Thoracic aorta (tissue), 2 donors: ENCODE measurements at places on chromosomes 11 and 22. TPM values are rescaled to one million over a fixed set of nuclear protein-coding genes. Genes with fewer than 3 reads are reported as not detected.

The SNX32 gene
- total RNA-seq, result not detected

The SCGB1D2 gene
- not detected for total RNA-seq

The MPZL2 gene
- 58.1 TPM for total RNA-seq

The OR10D3 gene
- not detected for total RNA-seq

The ENTHD1 gene
- not detected for total RNA-seq

The AQP11 gene
- total RNA-seq, result not detected

The CRYBB3 gene
- total RNA-seq, result 1.8 TPM

The MN1 gene
- total RNA-seq, result 39.8 TPM

The LRRC56 gene
- not detected for total RNA-seq

The EXPH5 gene
- total RNA-seq, result 1.9 TPM

The CRYBB2 gene
- 0.54 TPM for total RNA-seq

The LSP1 gene
- 23.6 TPM for total RNA-seq

The SERPIND1 gene
- not detected for total RNA-seq

The OR51B5 gene
- total RNA-seq, result 4.2 TPM

The CNGA4 gene
- total RNA-seq, result not detected

The OR9Q1 gene
- not detected for total RNA-seq

The FBLN1 gene
- total RNA-seq, result 972 TPM

The MS4A14 gene
- total RNA-seq, result 1.5 TPM

The SREBF2 gene
- 65.3 TPM for total RNA-seq

The OR5B21 gene
- not detected for total RNA-seq

The TTC36 gene
- total RNA-seq, result 1.5 TPM

The BACE1 gene
- total RNA-seq, result 67.3 TPM

The MCHR1 gene
- 0.41 TPM for total RNA-seq

The MMP10 gene
- not detected for total RNA-seq

The RIBC2 gene
- not detected for total RNA-seq

The MS4A12 gene
- total RNA-seq, result not detected

The NNMT gene
- 1,213 TPM for total RNA-seq

The MYEOV gene
- 1.1 TPM for total RNA-seq

The YAP1 gene
- total RNA-seq, result 355 TPM

The PPM1F gene
- total RNA-seq, result 45.9 TPM

The GRAMD4 gene
- total RNA-seq, result 16.2 TPM

The HTR3B gene
- not detected for total RNA-seq

The IL18BP gene
- total RNA-seq, result 32.2 TPM

The ARHGAP20 gene
- 3.5 TPM for total RNA-seq

The CD6 gene
- 2.2 TPM for total RNA-seq

The ABTB2 gene
- 31.0 TPM for total RNA-seq
